Activated naive CD8-positive, alpha-beta T cell treated with anti-CD3 and anti-CD28 coated beads, Interleukin-2, amount 50 U/mL, for 16 hours (primary cell): ENCODE measurements at places on chromosomes 3 and 15.

DNA sequence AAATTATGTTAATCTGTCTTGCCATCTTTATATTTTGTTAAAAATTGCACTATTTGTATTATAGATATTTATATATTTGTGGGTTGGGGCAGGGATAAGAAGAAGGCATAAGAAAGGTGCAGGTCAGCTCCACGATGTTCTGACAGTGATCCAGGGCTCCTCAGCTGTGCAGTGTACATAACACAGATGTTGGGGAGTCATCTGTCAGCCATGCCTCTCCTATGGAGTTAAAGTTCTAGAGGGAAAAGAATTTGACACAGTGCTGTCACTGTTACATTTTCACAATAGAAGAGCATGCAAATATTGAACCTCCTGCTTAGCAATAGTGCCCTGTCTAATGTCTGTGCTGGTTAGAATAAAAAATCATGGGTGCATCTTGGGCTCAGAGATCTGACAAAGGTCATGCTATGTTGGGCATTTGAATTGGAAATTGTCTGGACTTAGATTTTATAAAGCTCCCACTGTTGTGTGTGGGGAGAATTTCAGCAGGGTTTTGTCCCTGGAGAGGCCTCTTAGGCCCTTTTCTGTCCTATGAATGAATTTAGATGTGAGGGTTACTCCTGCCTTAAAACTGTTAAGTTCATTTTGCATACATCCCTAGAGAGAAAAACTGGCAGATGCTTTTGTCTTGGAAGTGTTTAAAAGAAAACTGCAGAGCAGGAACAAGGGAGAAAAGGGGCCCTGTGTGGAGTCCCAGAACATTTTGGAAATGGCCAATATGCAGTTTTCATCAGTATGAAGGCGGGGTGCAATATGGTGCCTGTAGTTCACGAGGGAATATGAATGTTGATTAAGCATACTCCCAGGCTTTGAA is 20.4 kb downstream of the CDIN1 start:
- no peak for DNase-seq

- peak; percentile 7 for DNase-seq
Measured at GRCh38 chr3:9397906-9398699, 688 bp downstream of the SETD5 start.

- DNase-seq, result no peak
Measured at GRCh38 chr3:15630646-15631350, 29.3 kb downstream of the BTD start.

- no peak for DNase-seq
Measured at GRCh38 chr3:161197855-161198850, 23.0 kb upstream of the NMD3 start.

GRCh38 chr15:58518626-58519025 is 86.8 kb downstream of the LIPC start:
- DNase-seq, result no peak

GRCh38 chr3:152089528-152089927 is 179.2 kb upstream of the MBNL1 start:
- no peak for DNase-seq

- no peak for DNase-seq
Measured at GRCh38 chr3:138461896-138462295, 27.5 kb downstream of the ESYT3 start.

DNA sequence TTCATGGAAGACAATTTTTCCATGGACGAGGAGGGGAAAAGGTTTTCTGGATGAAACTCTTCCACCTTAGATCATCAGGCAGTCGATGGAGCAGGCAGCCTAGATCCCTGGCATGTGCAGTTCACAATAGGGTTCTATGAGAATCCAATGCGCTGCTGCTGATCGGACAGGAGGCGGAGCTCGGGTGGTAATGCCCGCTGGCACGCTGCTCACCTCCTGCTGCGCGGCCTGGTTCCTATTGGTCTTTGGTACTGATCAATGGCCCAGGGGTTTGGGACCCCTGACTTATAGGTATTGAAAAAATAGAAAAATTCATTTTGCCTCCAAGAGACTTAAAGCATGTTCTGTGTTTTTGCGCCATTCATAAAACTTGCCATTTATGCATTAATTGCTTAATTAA is 793.9 kb upstream of the NR2F2 start:
- DNase-seq, result no peak

DNA sequence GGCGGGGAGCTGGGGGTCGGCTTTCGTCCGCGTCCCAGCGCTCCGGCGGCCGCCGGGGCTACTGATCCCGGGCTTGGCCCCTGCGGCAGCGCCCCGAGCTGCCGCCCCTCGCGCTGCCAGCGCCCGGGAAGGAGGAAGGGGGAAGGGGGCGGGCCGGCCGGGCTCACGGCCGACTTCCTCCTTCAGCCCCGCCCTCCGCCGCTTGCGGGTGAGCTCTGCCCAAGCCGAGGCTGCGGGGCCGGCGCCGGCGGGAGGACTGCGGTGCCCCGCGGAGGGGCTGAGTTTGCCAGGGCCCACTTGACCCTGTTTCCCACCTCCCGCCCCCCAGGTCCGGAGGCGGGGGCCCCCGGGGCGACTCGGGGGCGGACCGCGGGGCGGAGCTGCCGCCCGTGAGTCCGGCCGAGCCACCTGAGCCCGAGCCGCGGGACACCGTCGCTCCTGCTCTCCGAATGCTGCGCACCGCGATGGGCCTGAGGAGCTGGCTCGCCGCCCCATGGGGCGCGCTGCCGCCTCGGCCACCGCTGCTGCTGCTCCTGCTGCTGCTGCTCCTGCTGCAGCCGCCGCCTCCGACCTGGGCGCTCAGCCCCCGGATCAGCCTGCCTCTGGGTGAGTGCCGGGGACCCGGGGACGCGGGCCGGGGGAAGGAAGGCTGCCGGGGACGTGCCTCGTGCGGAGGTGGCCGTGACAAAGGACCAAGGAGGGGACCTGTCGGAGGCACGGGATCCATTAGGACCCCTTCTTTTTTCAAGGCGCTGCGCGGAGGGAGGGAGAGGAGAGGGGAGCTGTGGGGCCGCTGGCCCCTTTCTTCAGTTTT is at the start of gene SEMA4B:
TSS of gene SEMA4B (plus strand) at position 201 of the 814 bp plus-strand sequence. CDS start at position 450, 249 bp downstream.
- DNase-seq, result peak; percentile 47

- DNase-seq, result no peak
Measured at GRCh38 chr15:25329696-25330095, 109.1 kb downstream of the UBE3A start.

DNA sequence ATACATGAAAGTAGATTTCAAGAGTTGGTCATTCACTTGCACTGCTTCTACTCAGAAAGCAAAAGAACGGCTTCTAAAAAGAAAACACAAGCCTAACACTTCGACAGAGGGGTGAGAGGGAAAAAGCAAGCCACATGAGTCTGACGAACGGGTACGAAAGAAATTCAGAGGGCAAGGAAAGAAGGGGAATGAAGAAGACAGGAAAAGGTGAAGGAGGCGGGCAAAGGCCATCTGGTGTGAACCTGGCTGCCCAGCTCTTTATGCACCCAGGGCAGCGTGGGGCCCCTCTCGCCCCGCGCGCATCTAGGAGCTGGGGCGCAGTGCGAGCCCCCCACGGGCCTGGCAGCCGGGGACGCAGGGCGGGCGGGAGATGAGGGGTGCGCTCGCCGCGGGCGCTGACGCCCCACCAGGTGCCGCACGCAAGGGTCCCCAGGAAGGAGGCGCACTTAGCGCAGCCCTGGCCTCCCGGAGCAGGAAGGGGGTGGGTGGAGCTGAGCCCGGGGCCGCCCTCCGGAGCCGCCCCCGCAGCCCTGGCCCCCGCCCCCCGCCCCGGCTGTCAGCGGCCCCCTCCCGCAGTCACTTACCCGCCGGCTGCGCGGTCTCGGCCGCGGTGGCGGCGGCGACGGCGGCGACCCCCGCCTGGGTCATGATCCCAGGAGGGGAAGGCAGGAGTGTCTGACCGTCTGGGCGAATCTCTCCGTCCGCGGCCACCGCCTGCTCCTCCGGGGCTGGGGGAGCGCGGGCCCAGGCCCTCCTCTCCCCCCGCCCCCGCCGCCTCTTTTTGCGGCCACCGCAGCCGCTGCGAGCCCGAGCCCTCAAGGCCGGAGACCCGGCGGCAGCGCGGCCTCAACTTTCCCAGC is at the start of gene USF3:
TSS of gene USF3 (minus strand) at position 857 of the 860 bp plus-strand sequence. CDS start 21,764 bp downstream, outside the sequence.
- DNase-seq, result peak; percentile 67

DNA sequence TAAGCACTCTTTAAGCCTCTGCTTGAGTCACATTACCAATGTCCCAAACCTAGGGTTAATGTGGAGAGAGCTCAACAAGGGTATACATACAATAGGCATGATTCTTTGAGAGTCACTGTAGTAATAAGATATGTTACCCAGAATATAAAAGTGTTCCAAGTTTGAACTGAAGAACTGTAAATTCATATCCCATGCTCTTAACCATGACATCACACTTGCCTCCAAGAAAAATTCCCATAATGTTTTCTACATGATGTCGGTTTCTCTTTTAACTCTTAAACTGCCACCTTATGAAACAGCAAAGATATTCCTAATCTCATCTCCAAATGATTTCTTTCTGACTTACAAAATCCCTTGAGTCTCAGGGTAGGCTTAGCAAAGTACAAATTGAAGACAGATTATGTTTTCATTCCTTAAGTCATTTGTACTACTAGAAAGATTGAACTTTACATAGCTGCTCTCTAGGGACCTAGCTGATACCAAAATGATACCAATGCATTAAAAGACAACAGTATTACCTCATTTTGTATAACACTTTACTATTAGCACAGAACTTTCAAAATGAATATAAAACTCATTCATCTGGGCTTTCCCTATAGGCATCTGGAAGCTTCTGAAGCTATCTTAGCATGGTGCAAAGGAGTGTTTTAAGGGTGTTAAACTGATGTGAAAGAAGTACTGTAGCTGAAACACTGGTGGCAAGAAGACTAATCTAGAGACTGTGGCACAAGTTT is 127.1 kb downstream of the KCNMB2 start:
- no peak for DNase-seq

- no peak for DNase-seq
Measured at GRCh38 chr15:43775411-43775965, 1.3 kb downstream of the ELL3 start.

DNA sequence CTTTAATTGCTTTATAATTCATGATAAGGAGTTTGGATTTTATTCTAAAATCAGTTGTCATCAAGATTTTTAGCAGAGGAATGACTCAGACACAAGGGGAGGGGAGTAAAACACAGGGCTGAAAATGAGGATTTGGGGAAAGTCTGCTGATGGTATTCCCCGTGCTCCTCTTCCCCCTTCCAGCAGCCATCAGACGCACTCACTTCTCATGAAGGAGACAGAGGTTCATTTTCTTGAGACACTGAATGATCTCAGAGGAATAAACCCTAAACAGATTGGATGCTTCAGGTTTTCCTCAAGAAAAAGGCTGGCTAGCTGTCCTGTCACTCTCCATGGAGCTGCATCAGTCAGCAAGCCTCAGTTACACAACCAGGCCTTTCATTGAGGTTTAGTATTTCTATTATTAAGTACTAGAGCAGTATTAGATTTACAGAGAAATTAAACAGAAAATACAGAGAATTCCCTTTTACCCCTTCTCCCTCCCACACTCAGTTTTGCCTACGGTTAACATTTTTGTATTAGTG is 166.4 kb downstream of the C3orf70 start:
- no peak for DNase-seq

DNA sequence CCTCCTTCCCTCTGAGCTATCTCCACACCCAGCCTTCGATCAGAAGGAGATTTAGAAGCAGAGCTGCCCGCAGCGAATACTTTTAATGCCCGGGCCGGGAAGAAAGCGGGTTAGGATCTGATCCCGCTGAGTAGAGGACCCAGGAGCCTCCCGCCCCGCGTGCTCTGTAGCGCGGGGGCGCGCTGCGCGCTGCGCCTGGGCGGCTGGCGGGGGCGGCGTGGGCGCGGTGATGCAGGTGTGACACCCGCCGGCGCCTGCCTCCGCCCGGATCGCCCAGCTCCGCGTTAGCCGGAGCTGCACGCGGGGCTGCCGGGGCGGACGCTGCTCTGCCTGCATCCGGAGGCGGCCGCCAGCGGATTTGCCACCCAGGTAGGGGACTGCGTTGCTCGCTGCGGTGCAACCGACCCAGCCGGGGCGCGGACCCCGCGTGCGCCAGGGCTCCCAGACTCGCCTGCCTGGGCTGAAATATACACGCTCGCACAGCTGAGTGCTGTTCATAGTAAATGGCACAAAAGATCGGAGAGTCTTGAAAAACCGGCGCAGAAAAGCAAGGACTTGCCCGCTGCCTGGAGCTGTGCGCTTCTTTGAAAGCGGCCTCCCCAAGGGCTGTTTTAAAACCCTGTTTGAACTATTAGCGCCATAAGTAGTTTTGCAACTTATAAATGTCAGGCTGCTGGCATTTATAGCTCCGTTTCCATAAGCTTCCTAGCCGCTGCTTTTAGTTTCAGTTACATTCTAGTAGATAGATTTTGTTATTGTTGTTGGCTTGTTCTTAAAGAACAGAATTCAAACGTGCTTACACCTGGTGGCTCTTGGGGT is at the start of gene SV2B:
TSS of gene SV2B (plus strand) at position 263 of the 819 bp plus-strand sequence. CDS start 126,007 bp downstream, outside the sequence.
- DNase-seq, result no peak
